Stimulated activated CD4-positive, alpha-beta T cell treated with anti-CD3 and anti-CD28 coated beads, Interleukin-2, amount 100 ng/mL, for 48 hours (primary cell): ENCODE measurements at places on chromosomes 13 and 19.

DNA sequence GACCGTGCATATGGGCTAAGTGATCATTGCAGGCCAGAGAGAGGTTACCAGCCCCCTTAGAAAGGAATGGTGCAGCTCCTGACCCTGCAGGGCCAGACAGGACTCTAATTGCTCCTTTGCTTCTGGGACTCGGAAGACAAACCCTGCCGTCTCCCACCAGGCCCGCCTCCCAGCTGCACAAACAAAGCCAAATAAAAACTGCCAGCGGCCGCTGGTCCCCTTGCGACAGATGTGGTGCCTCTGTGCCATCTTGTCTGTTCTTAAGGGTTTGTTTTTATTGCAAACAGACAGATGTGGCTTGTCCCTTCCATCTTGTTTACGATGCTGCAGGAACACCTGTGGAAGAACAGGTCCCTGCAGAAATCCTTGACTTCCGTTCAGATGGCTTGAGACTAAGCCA lies 434.4 kb upstream of the TSHZ3 start:
- DNase-seq: no peak

GRCh38 chr13:92407858-92408257 lies 818.7 kb upstream of the GPC6 start:
- DNase-seq: no peak

- DNase-seq: no peak
Measured at GRCh38 chr19:27765912-27766725, 1446.8 kb downstream of the UQCRFS1 start.

DNA sequence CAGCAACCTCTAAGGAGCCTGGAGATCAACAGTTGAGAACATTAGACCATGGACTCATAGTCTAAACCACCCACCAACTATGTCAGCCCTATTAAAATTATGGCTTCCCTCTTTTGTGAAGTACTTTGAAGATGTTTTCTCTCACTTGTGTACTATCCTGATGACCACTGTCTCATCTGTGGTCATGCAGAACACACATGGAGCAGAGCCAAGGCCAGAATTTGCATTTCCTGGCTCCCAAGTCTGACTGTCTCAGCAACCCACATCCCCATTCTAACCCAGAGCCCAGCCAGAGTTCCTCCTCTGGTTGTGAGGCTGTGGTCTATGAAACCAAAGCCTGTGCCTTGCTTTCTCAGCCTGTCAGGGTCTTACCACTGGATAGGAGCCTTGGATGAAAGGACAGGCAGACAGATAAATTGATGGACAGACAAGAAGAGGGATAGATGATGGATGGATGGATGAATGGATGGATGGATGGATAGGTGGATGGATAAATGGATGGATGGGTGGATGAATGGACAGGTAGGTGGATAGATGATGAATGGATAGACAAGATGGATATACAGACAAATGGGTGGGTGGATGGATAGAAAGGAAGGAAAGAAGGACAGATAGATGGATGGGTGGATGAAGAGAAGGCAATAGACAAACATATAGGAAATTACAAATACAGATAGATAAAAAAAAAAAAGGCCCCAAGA lies 35.4 kb downstream of the ZNF557 start:
- DNase-seq: no peak

DNA sequence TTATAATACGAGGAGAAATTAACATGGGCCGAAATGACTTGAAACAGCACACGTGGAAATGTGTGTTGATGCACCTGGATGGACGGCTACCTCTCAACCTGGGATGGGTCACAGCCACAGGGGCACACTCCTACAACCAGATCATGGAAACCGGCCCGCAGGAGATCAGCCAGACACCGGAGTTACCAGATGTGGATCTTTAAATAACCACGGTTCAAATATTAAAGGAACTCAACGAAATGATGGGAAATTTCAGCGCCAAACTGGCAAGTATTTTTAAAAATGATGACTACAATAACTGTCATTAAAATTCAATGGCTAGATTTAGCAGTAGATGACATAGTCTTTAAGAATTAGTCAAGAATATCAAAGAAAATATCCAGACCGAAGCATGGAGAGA lies 166.9 kb upstream of the GPR12 start:
- DNase-seq: no peak

DNA sequence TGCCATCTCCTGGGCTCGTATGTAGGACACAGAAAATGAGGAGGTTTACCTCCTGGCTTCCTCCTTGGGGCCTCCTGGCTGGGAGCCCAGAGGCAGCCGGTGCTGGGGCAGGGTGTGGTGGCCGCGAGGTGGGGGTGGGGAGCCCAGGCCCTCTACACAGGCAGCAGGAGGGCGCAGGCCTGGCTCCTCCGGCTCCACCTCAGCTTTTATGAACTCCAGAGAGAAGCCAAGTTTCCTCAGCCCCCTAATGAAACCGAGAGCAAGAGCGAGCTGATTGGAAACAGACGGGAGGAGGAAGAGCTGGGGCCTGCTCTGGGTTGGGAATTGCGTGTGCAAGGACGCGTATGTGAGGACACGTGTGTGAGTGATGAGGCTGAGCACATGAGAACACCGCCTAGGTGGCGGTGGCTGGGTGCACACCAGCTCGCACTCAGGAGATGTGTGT lies 23.1 kb downstream of the LYL1 start:
- DNase-seq: no peak

GRCh38 chr19:33456845-33457220 lies 64.8 kb downstream of the PEPD start:
- no peak for DNase-seq

- DNase-seq: peak; percentile 7
Measured at GRCh38 chr19:34430738-34431625, 2.8 kb downstream of the UBA2 start.

- no peak for DNase-seq
Measured at GRCh38 chr19:49515767-49516166, 3.3 kb downstream of the FCGRT start.

GRCh38 chr13:46682015-46682414 lies 114.9 kb downstream of the ESD start:
- no peak for DNase-seq

DNA sequence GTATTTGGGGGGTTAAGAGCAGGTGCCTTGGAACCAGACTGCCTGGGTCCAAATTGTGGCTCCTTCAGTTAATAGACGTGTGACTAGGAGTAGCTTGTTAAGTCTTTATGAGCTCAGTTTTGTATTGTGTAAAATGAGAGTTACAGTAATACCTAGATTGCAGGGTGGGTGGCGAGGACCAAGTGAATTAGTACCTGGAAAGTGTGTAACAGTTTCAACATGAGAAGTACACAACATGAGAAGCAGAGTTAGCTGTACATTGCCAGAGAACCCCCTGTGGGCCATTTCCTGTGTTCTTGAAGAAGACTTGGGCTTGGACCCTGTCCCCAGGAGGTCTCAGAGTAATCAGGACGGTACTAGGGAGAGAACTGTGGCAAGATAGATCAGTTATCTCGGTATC lies 36.8 kb downstream of the PPP2R1A start:
- no peak for DNase-seq

GRCh38 chr13:34847766-34848165 lies 94.3 kb upstream of the NBEA start:
- no peak for DNase-seq
